ENCODE measurements at places on chromosomes 6 and 20.
A peak's percentile ranks its signal among the peaks of the same experiment; 100 is the strongest.

GRCh38 chr6:167148997-167149396 lies 8.8 kb downstream of the GPR31 start:
- DNase-seq, result no peak

DNA sequence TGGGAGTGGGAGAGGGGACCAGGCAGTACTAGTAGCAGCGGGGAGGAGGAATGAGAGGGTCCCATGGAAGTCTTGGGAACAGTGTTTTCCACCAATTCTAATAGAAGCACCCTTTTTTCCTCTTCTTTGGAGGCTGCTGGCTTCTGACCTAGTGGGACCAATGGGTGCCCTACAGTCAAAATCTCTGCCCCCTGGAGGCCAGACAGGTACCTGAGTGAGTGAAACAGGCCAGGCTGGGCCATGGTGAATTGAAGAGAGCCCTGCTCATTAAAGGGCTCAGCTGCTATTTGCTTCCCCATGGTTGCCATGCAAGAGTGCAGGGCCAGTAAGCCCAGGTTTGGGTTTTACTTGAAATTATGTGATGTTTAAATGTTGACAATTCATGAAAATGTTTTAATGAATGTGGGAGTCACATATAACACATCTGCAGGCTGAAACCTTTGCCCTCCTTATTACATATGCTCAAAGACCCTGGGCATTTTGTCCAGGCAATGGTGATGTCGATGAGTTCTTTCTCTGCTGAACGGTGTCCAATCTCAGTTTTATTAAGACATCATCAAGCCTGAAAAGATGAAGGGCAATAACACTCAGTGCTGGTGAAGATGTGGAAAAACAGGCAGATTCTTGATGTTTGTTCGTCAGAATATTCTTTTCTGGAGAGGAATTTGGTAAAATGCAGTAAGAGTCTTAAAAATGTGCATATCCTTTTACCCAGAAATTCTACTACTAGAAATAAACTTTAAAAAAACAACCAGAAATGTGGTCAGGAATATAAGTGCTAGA lies 42.3 kb upstream of the OCSTAMP start:
- peak; percentile 31 for DNase-seq

DNA sequence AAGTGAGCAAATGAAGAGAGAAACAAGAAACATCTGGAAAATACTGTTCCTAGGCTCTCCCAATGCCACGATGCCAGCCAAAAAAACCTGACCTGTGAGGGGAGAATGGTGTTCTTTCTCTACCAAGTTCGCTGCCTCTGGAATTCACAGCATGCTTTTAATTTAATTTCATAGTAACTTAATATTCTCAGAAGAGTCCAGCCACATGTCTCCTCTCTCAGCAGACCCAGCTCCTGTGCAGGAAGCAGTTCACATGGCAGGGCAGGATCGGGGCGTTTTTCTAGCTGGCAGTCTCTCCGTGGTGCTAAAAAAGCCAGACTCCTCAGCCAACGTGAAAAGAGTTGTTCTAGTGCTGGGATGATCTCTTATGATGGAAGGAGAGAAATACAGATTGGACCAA lies 57.5 kb downstream of the BFSP1 start:
- no peak for DNase-seq

GRCh38 chr6:45297320-45297719 lies 30.8 kb upstream of the RUNX2 start:
- peak; percentile 25 for DNase-seq

- no peak for DNase-seq
Measured at GRCh38 chr6:282177-282866, 10.0 kb upstream of the DUSP22 start.

- no peak for DNase-seq
Measured at GRCh38 chr6:456358-456867, 64.9 kb downstream of the IRF4 start.

- DNase-seq, result peak; percentile 83
Measured at GRCh38 chr6:53492860-53493634, 51.9 kb downstream of the GCLC start.

DNA sequence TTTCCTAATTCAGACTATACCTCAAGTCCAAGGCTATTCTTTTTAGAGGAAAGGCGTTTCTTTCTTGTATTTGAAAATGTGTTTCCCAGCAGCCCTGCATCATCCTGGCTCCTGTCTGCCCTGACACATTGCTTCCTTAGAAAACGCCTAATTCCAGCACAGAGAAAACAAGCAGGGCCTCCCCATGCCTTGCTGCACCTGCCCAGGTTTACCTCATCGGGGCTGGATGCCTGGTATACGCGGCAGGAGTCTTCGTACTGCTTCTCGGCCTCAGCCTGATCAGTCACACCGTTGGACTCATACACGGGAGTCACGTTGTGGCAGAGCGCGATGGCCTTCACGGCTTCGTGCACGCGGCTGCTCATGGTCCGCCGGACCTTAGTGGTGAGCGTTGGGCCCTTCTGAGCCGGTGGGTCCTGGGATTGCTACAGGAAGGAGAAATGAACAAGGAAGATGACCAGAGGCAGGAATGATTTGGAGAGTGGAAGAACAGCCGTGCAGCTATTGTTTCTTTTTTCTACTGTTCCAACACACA lies 111.4 kb downstream of the ATP9A start:
- DNase-seq, result no peak

- DNase-seq, result no peak
Measured at GRCh38 chr20:49519777-49520359, 37.4 kb upstream of the KCNB1 start.

- DNase-seq, result no peak
Measured at GRCh38 chr20:59364611-59365010, 64.2 kb downstream of the EDN3 start.

- no peak for DNase-seq
Measured at GRCh38 chr6:32883789-32884188, 29.8 kb downstream of the PSMB9 start.

GRCh38 chr6:38567436-38567835 lies 72.3 kb downstream of the BTBD9 start:
- peak; percentile 14 for DNase-seq

DNA sequence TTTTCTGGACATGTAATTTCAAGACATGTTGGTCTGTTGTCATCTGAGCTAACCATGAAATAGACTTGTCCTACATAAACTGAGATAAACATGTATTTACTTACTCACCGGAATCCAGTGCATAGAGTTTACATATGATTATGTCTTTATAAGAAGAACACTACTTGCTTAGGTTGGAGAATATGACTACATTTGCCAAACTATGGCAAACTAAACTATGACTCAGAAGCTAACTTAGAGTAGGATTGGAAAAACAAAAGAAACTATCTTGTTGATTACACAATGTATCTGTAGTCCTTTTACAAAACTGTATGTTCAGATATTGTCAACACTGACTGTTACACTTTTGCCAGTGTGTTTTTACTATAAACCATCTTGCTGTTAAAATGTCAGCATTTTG lies 113.3 kb downstream of the CRYBG1 start:
- no peak for DNase-seq

DNA sequence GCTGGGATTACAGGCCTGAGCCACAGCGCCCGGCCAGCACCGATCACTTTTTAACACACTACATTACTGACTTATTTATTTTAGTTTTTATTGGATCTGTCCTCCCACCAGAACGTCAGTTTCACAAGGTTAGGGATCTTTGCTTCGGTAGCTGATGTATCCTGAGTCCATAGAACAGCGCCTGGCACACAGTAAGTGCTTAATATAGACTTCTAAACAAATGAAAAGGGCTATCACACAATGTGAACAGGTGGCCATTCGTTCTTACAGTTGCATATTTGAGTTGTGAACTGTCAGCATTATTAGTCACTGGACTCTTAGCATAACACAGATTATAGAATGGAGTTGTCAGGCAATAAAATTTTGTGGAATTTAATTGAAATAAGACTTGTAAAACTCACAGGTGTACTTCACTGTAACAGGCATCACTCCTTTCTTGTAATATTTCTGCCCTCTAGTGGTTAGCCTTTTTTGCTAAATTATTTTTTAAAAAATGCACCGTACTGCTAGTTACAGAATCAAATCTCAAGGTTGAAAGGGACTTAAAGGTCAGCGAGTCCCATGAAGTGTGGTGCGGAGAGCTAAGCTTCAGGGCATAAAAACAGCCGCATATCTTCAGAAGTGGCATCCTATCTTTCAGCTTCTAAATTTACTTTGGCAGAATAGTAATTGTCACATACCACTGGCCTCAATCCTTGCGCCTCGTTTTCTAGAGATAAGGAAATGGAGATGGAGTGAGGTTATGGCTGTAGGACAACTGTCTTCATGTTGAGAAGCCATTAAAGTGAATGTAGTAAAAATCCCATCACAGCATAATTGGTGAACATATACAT lies 3.4 kb upstream of the TBC1D7 start:
- peak; percentile 78 for DNase-seq

DNA sequence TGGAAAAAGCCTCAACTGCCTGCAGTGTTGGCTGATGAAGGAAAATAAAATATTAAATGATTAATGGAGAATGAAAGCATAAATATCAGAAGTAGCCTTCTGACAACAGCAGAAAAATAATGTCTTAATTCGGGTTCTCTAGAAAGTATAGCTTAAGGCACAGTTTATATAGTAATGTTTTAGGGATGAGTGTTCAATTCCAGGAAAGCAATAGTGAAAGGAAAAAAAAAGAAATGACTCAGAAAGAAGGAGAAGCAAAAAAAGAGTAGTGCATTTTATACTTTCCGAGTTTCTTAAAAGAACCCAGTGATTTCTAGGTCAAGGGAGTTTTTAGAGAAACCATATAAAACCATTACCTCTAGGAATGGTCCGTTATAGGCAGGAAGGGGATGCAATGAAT lies 137.3 kb downstream of the HTR1B start:
- no peak for DNase-seq

- DNase-seq, result no peak
Measured at GRCh38 chr6:148954934-148955333, 208.1 kb downstream of the UST start.

DNA sequence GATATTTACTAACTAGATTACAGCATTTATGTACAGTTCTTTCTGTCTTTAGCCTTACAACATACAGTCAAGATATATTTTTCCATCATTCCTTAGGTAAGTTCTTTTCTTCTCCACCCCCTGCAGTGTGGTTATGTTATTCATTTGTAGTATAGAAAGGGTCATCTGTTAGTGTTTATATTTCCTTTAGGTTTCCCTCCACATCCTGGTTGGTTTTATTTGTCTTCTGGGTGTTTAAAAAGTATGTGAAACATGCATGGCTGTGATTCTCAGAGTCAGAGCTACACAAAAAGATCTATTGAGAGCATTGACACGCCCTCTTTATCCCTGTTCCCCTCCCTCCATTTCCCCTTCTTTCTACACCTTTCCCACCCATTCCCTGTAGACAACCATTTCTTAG lies 20.1 kb downstream of the DHX35 start:
- no peak for DNase-seq

GRCh38 chr6:83708546-83708969 lies 343 bp downstream of the SNAP91 start:
- DNase-seq, result peak; percentile 16

- peak; percentile 54 for DNase-seq
Measured at GRCh38 chr20:3890398-3890751, 1.2 kb downstream of the PANK2 start.

GRCh38 chr6:73180076-73180738 lies 45.1 kb downstream of the KHDC1L start:
- DNase-seq, result no peak

DNA sequence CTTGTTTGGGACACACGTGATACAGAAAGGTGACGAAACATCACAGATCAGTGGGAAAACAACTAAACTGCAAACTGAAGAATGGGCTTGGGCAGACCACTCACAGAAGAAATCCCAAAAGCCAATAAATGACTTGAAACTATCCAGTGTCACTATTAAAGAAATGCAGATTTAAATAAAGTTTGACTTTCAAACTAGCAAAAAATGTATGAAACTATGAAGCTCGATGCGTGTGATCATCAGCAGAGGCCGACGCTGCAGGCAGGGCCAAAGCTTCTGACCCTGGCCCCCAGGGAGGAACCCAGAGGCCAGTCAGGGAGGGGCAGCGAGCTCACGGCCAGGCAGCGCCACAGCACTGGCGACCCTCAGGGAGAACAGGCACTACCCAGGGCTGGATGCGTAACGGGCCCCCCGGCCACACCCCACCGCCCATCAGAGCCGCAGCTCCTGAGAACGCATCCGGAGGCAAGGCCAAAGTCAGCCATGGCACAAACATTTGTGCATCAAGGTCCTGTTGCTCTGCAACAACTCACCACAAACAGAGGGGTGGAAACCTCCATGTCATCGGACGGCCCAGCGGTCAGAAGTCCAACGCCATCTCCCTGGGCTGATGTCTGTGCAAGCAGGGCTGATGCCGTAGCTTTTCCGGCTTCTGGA lies 94.1 kb downstream of the YTHDF1 start:
- DNase-seq, result no peak

DNA sequence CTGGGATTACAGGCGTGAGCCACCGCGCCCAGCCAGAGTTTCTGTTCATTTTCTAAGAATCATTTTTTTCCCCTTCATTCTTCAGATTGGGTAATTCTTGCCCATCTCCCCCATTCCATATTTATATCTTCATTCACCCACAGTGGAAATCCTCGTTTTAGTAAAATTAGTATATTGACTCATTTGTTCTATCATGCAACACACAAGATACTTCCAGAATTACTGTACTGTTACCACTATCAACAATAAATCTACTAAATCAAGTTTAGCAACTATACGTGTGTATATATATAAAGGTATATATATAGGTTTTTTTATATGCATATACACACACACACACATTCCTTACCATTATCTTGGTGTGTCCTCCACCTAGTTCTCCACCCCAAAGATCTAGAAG lies 41.2 kb upstream of the KCNG1 start:
- no peak for DNase-seq

DNA sequence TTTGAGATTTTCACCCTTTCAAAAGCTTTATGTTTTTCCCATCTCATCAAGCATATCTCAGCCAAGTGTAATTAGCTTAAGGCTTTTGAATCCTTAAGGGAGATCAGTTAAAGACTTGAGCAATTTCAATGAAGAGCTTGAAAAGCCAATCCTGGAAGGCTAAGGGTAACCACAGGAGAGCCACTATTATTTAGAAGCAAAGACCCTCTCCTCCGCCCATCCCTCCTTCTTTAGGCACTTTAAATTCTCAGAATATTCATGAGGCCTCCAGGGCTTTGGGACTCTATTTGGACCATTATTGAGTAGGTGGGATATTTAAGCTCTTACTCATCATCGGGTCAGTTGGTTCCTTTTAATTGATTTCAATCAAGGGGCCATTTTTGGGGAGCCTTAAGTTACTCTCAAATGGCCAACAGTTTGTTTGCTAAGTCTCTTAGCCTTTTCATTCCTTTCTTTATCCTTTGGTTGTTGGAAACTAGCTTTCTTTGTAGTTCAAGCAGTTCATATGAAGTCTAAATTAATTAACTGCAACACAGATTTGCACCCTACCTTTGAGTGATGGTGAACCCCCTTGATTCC lies 567.2 kb downstream of the KIF16B start:
- no peak for DNase-seq

GRCh38 chr20:35561671-35562070 lies 19.8 kb downstream of the ERGIC3 start:
- no peak for DNase-seq

DNA sequence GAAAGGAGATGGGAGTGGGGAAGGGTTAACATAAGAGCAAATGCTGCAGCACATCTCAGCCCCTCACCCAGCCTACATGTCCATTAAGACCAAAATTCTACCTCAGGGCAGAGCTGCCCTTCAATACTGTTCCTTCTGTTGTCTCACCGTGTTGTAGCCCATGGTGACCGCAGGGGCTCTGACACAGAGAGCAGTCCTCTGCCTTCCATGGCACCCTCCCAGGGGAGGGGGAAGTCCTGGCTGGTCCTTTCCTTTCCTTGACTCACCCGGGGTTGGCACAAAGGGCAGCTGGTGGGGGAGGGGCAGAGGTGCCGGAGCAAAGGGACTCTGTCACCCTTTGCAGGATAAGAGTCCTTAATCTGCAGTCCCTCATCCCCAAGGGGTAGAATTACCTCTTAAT lies 15.2 kb downstream of the NKX2-2 start:
- DNase-seq, result no peak

- no peak for DNase-seq
Measured at GRCh38 chr20:24360531-24360930, 108.9 kb upstream of the SYNDIG1 start.
